ENCODE measurements at places on chromosomes 1 and 21. TPM values are rescaled to one million over a fixed set of nuclear protein-coding genes. Genes with fewer than 3 reads are reported as not detected.

NPPB gene
- not detected for total RNA-seq

ADCY10 gene
- not detected for total RNA-seq

RGSL1 gene
- not detected for total RNA-seq

LCE1D gene
- not detected for total RNA-seq

IVL gene
- not detected for total RNA-seq

SELP gene
- 0.70 TPM for total RNA-seq

DNA sequence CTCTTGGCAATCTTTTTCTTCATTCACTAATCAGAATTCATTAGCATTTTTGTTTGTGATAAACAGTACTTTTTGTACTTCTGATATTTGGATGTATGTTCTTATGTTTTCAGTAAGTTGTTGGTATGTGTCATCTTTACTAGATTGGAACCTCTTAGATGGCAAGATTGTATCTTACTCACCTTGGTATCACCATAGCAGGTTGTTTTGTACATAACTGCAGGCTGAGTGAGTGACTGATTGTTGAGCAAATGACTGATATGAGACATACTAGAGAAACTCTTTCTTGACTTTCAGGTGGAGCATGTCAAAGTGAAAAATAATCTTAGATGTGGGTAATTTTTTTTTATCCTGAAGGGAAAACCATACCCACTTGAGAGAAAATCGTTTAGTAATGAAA lies 173.7 kb downstream of the CLEC20A start:
- no peak for DNase-seq
- H3K36me3 ChIP-seq = no peaks in the 10 kb centered on the region
- H3K4me3 ChIP-seq = no peak overlapping the region
- peaks cover 5% of the 10 kb centered on the region for H3K27me3 ChIP-seq

DNA sequence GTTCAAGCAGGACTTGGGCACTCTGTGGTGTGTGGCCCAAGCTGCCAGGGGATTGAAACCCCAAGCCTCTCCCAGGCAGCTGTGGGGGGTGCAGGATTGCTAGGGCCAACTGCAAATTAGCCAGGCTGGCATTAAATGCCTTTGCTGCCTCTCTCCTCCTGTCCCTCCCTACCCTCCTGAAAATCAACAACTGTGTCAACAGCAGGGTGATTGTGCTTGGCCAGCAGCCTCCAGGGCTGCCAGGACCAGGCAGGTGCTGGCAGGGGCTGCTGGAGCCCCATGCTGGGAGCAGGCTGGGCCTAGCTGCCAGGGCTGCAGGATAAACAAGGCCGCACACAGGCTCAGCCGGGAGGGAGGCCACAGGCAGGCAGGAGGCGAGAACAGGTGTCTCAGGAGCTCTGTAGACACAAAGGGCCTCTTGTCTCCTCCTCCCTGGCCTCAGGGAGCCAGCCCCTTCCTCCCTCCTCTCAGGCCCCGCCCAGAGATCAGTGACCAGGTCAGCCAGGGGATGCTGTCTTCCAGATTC lies 11.4 kb downstream of the SOX13 start:
- H3K27ac ChIP-seq = no peak overlapping the region
- peaks cover 5% of the 10 kb centered on the region for H3K4me1 ChIP-seq
- no peak overlapping the region for H3K4me3 ChIP-seq
- no peaks in the 10 kb centered on the region for H3K27me3 ChIP-seq
- H3K36me3 ChIP-seq = no peaks in the 10 kb centered on the region

DNA sequence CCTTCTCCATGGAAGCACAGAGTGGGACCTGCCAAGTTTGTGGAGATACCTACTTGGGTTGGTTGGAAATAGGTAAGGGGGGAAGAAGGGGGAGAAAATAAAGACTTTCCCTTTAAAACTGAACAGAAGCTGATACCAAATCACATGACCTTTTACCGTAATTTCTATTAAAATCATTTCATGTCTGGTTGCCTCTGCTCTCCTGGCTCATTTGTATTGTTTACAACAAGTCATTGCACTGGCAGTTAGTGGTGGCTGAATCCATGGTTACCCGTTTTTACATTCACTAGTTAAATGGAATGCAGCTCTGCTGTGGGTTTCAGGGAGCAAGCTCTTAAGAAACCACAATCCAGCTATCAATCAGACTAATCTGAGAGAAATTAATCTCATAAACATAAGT lies 353.7 kb upstream of the ESRRG start:
- DNase-seq = no peak
- H3K27ac ChIP-seq = no peak overlapping the region
- no peak overlapping the region for H3K4me3 ChIP-seq
- H3K27me3 ChIP-seq = no peaks in the 10 kb centered on the region

- no peak for DNase-seq
- no peak overlapping the region for H3K27ac ChIP-seq
- H3K4me1 ChIP-seq = no peaks in the 10 kb centered on the region
- no peak overlapping the region for H3K4me3 ChIP-seq
Measured at GRCh38 chr1:200965111-200965805, 58.3 kb downstream of the KIF21B start.

DNA sequence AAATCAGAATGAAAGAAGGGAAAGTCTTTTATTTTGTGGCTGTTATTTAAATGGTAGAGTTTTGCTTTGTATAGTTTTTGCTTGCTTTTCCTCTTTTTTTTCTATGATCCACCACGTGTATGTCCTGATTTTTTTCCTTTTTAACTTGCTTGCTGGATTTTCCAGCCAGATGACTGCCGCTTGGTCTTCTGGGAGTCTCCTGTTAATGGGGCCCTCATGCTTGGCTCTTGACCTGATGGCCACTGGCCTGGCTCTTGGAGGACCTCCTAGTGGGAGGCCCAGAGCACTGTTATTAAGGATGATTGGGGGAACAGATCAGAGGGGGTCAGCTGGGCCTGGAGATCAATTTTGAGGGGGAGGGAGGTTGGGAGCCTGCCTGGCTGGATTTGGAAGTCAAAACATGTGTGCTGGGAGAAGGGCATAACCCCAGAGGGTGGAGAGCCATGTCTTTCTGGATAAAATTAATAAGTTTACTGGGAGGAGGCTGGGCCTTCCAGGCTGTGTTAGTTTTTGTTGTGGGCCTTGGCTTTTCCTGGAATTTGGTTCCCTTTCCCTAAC lies 1.2 kb downstream of the FGGY start:
- DNase-seq = no peak
- peaks cover 6% of the 10 kb centered on the region for H3K36me3 ChIP-seq
- no peaks in the 10 kb centered on the region for H3K27me3 ChIP-seq
- peaks cover 11% of the 10 kb centered on the region for H3K4me1 ChIP-seq
- peak overlapping the region; percentile 41 for H3K4me3 ChIP-seq

DNA sequence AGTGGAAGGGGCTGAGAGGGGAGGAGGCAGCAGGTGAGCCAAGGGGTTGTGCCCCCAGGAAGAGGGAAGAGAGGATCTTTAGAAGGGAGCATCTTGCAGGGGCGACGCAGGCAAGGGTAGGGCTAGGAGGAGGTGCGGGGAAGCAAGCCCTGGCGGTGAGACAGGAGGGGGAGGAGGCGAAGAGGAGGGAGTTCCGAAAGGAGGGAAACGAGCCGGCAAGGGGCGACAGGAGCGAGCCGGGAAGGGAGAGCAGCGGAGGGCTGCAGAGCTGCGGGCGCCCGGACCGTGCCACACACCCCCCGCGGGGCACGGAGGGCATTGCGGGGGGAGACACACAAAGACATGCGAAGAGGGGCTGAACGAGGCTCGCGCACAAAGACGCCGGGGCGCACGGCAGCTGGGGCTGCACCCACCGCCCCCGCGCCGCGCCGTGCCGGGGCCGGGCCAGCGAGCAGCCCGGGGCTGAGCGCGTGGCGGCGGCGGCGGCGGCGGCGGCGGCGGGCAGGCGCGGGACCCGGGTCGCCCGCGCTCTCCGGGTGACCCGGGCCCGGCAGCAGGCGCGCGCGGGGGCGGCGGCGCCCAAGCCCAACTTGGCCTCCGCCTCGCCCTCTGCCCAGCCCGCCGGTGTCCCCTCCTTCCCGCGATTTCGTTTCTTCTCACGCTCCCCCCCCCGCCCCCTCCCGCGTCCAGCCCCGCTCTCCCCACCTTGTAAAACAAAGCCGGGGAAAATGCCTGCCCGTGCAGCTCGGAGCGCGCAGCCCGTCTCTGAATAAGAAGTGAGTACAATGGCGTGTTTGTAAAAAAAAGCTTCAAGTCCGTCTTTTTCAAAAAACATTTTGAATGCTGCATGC lies at the start of gene KCNK2:
TSS of gene KCNK2 (plus strand) at position 206 of the 851 bp plus-strand sequence. CDS start 649 bp downstream, outside the sequence.
- peaks cover 39% of the 10 kb centered on the region for H3K27me3 ChIP-seq
- no peak for DNase-seq
- no peak within 1 kb of the TSS for H3K27ac ChIP-seq
- peaks cover 8% of the 10 kb centered on the region for H3K4me1 ChIP-seq
- no peaks in the 10 kb centered on the region for H3K36me3 ChIP-seq
- no peak within 1 kb of the TSS for H3K4me3 ChIP-seq

- peaks cover 7% of the 10 kb centered on the region for H3K4me1 ChIP-seq
- no peaks in the 10 kb centered on the region for H3K36me3 ChIP-seq
- no peak for DNase-seq
- H3K4me3 ChIP-seq = no peak overlapping the region
- H3K27ac ChIP-seq = no peak overlapping the region
Measured at GRCh38 chr1:31531177-31531999, 44.9 kb upstream of the TINAGL1 start.

DNA sequence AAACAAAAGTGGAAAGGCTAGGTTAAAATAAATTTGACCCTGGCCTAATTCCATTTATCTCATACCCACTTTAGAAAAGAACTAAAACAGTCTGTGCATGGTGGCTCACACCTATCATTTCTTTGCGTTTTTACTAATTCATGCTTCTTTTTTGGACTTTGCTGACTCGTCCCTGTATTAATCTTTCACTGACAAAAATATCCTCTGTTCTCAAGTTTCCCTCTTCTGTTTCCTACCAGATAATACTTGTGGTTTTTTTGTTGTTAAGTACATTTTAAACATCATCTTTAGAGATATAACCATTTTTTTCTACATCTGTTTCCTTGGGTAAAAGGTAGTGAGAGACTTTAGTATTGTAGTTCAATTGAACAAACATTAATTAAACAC lies 11.5 kb downstream of the CNST start:
- peak overlapping the region; percentile 34 for H3K4me3 ChIP-seq
- H3K27me3 ChIP-seq = no peaks in the 10 kb centered on the region
- H3K4me1 ChIP-seq = peaks cover 61% of the 10 kb centered on the region
- H3K27ac ChIP-seq = peak overlapping the region; percentile 78
- DNase-seq = no peak

DNA sequence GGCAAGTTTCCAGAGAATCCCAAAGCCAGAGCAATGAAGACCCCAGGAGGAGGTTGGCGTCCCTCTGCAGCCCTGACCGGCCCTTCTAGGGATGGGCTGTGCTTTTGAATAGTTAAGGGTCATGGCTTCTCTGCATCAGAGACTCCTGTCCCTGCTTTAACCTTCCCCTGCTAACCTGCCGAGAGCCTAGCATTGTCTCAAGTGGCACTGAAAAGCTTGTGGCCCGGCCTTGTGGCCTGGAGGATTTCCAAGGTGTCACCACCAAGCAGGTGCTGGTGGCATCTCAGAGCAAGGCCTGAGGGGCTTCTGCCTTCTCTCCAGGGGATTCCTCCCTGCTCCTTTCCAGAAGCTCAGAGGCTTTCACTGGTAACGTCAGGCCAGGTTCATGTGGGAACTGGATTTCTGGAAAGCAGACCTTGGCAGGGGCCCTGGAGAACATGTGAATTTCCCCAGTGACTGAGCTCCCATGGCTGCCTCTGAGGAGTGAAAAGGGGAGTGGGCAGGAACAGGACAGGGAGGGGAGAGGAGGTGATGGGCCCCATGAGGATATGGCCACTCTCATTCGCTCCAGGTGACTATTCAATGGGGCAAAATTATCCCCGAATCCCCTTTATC lies 409.9 kb downstream of the PTPRU start:
- no peak overlapping the region for H3K4me3 ChIP-seq
- no peaks in the 10 kb centered on the region for H3K36me3 ChIP-seq
- H3K4me1 ChIP-seq = no peaks in the 10 kb centered on the region
- H3K27ac ChIP-seq = no peak overlapping the region
- DNase-seq = no peak

- no peaks in the 10 kb centered on the region for H3K27me3 ChIP-seq
- no peak for DNase-seq
- peaks cover 12% of the 10 kb centered on the region for H3K4me1 ChIP-seq
- no peak overlapping the region for H3K27ac ChIP-seq
- H3K4me3 ChIP-seq = no peak overlapping the region
- no peaks in the 10 kb centered on the region for H3K36me3 ChIP-seq
Measured at GRCh38 chr21:23921670-23922418, 1685.4 kb downstream of the MRPL39 start.

- H3K4me1 ChIP-seq = no peaks in the 10 kb centered on the region
- no peak overlapping the region for H3K27ac ChIP-seq
- H3K27me3 ChIP-seq = peaks cover 23% of the 10 kb centered on the region
- no peak for DNase-seq
- no peak overlapping the region for H3K4me3 ChIP-seq
- H3K36me3 ChIP-seq = no peaks in the 10 kb centered on the region
Measured at GRCh38 chr1:119367432-119368124, 1.0 kb upstream of the HAO2 start.

DNA sequence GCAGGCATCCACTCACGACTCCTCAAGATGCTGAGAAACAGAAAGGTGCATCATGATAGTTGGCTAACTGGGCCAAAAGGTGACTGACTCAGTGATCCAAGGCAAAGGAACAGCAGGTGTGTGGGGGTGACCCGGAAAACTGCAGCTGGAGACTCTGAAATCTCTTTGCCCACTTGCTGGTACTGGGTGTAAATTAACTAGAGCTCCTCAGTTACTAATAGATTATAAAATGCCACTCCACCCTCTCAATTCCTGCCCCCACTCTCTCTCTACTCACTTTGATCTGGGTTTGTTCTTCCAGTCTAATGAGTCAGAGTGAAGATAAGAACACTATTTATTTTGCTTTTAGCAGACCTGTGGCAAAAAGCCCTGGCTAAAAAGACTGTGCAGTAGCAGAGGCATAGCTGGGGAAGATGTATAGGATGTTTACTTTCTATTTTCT lies 7.2 kb upstream of the PIGC start:
- peak; percentile 29 for DNase-seq
- peak overlapping the region; percentile 23 for H3K27ac ChIP-seq
- H3K4me1 ChIP-seq = peaks cover 31% of the 10 kb centered on the region
- peak overlapping the region; percentile 36 for H3K4me3 ChIP-seq
- H3K27me3 ChIP-seq = no peaks in the 10 kb centered on the region

GRCh38 chr1:182114627-182115023 lies 53.1 kb upstream of the ZNF648 start:
- peaks cover 10% of the 10 kb centered on the region for H3K27me3 ChIP-seq
- H3K36me3 ChIP-seq = no peaks in the 10 kb centered on the region
- no peak for DNase-seq
- no peak overlapping the region for H3K4me3 ChIP-seq
- H3K4me1 ChIP-seq = peaks cover 2% of the 10 kb centered on the region
